ENCODE measurements at places on chromosomes 12 and 14.
A peak's percentile ranks its signal among the peaks of the same experiment; 100 is the strongest.

GRCh38 chr14:105315941-105316576 lies 1.5 kb downstream of the PACS2 start:
- DNase-seq = no peak

DNA sequence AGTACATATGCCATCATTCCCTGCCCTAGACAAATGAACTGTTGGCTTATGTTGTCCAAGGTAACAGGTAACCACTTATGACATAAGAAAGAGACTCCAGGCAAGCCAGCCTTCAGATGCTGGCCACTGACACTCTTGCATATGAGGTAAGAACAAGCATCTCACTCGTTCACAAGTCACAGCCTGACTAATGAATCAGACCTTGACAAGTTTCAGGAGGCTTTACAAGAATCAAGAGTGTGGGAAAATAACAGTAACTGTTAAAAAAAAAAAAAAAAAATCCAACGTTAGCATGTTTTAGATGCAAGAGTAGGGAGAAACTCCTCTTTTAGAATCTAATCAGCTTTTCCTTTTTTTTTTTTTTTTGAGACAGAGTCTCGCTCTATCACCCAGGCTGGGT lies 40.7 kb downstream of the ZFYVE1 start:
- DNase-seq = no peak

DNA sequence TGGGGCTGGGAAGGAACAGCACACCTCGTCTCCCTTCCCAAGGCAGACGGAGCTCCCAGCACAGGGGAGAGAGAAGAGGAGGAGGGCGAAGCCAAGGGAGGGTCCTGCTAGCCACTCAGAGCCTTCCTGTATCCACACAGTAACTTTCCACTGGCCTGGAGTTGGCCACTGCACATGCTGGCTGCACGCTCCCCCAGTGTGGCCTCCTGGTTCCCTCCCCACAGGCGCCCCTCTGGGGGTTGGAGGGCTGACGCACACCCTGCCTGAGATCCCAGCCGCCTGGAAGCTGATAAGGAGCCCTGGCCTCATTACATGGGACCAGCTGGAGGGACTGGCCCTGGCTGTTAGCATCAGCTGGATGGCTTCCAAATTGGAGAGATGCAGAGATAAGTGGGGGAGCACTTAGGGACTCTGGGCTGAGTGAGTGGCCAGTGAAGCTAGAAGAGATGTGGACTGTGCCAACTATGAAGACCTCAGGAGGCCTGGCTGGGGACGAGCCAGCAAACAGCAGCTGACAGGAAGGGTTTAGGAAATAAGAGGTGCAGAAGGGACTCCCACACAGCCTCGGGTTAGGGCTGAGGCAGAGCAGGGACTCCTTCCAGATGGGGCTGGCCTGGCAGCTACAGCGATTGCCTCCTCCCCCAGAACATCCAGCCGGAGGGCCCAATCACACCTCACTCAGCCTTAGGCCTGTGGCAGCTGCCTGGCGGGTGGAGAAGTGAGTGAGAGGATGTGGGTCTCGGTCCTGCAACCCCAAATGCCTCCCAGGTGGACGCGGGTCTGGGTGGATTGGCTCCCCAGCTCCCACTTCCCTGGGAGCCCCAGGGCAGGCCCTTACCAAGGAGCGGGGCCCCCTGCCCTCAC lies 26.3 kb upstream of the BCDIN3D start:
- peak; percentile 84 for DNase-seq

GRCh38 chr14:60161196-60162107 lies 3.7 kb downstream of the DHRS7 start:
- peak; percentile 12 for DNase-seq

- DNase-seq = no peak
These were observed 188.9 kb downstream of the RIMBP2 start for GRCh38 chr12:130527239-130527638.

- DNase-seq = no peak
These were observed 2.2 kb downstream of the ENO2 start for GRCh38 chr12:6916426-6917200.

- no peak for DNase-seq
These were observed 56.5 kb downstream of the SAMD4A start for GRCh38 chr14:54623279-54624004.

GRCh38 chr12:105425254-105426174 lies 95.0 kb downstream of the C12orf75 start:
- DNase-seq = no peak

DNA sequence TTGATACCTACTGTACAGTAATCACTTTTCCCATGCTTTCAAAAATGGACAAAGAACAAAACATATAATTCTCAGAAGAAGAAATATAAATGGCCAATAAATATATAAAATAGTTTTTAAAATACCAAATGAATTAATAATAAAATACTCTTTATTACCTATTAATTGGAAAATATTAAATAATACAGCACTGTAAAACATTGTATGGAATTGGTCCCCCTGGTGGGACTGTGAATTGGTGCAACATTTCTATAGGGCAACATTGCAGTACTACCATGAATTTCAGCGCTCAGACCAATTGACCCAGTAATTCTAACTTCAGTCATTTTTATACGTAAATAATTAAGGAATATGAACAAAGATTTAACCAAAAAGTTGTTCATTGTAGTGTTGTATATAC lies 162.6 kb downstream of the PELI2 start:
- DNase-seq = no peak

GRCh38 chr12:132545164-132545953 lies 55.4 kb downstream of the FBRSL1 start:
- no peak for DNase-seq

GRCh38 chr14:87207756-87208155 lies 785.2 kb downstream of the GALC start:
- DNase-seq = no peak

DNA sequence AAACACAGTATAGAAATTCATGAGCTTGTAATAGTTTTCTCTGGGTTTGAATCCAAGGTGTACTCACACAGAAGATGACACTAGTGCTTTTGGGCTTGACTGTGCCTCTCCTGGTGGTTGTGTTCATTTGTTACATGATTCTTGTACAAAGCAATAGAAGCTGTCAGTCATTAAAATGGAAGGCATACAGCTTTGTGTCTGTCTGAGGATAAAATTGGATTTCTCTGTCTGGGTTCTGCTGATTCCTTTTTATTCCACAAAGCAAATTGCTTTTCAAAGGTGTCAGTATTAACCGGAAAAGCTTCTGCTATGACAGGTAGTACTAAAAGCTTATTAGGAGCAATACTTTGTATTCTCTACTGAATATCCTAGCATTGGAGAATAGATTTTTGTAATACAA lies 361.2 kb downstream of the SLC6A15 start:
- DNase-seq = no peak

DNA sequence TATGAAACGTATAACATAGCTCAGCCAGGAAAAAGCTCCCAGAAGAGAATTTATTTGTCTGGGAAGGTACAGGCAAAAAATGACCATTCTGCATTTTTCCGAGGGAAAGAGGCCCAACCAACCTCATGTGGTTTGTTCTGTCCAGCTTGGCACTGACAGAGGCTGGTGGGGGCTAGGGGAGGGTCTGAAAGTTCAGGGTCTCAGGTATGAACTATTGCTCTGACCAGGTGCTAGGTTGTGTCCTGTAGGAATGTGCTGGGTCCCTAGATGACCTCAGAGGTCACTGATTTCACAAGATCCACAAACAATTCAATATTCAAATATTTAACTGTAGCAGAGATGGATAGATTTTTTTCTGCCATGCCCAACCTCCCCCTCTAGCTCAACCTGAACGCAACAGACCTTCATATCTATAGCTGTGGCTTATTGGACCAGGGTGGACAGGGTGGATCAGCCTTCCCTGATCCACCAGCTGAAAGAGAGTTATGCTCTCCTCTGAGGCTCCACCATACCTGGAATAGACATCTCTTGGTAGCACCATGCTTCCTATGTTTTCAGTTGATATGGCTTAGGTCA lies 32.9 kb upstream of the IFT81 start:
- no peak for DNase-seq

DNA sequence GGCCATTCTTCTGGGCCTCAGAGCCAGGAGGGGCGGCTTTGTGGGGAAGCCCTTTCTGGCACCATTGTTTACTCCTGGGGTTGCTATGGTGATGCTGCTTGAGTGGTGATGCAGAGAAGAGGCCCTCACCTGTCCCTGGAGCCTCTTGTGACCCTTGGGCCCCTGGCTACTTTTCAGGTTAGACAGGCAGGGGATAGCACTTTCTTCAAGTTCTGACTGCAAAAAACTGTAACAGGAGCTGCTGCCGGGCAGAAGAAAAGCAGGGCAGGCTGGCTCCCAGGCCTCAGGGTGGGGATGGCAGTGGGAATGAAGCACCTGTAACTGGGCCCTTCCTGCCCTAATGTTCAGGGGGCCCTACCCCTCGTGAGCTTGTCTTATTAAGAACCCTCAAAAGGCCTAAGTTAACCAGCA lies at the start of gene TEX52:
Gene TEX52 (minus strand): TSS at position 19 of the 411 bp plus-strand sequence. CDS start 13 bp downstream, at position 6.
- DNase-seq = no peak

GRCh38 chr12:57889500-57889989 lies 43.0 kb upstream of the CTDSP2 start:
- no peak for DNase-seq

DNA sequence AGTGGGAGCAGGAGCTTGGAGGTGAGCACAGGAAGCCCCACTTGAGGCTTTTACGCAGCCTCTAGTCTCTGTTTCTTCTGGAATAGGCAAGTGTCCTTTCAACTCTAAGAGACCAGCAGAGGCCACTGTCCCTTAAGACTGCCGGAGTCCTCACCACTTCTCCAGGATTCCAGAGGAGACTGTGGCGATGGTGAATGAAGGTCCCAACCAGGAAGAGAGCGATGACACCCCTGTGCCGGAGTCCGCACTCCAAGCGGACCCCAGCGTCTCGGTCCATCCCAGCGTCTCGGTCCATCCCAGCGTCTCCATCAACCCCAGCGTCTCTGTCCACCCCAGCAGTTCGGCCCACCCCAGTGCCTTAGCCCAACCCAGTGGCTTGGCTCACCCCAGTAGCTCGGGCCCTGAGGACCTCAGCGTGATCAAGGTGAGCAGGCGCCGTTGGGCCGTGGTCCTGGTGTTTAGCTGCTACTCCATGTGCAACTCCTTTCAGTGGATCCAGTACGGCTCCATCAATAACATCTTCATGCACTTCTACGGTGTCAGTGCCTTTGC lies 442 bp downstream of the FLVCR2 start:
- DNase-seq = no peak

Data from SHP77 (cell line).